ENCODE measurements at places on chromosomes 7 and 10.

DNA sequence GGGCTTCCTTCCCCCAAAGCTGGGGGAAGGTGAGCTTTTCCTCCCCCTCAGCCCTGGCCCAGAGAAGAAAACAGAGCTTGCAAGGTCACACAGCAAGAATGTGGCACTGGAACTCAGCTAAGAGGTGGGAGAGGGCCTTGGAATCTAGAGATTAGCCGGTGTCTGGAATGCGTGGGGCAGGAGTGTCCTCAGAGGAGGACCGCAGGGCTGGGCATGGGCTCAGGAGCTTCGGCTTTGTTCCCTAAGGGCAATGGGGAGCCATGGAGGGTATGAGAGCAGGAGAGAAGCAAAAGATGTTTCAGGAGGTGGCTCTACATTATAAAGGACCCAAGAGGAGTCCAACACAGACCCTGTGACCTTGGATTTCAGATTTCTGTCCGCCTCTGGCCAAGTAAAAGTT is 127.2 kb upstream of the TNRC18 start:
- no peaks in the 10 kb centered on the region for H3K27me3 ChIP-seq
- no peak overlapping the region for H3K4me3 ChIP-seq
- no peak for DNase-seq
- no peak overlapping the region for H3K27ac ChIP-seq

DNA sequence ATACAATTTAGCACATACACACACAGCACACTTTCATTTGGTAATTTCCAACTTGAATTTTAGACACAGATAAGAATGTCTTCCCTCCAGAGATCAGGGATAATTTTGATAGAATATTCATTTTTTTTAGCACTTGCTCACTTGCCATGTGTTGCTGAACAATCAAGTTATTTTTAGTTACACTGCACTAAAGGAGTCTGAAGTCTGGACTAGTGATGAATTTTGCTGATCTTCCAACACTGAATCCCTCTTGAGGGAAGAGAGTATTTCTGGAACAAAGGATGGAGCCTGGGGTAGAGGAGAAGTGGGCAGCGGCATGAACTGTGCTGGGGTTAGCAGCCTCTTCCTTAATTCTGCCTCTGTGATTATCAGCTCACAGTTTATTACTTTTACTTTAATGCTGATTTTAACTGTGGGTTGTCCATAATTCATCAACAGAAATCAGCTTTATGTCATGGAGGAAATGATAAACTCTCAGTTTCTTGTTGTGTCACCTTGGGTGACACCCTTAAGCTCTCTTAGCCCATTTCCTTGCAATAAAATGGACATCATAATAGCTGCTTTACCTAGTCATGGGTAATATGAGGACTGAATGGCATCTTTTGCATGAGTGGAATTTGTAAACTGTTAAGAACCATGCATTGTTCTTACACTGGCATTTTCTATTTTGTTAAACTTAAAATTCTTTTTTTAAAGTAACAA is 32.1 kb downstream of the SGPL1 start:
- H3K36me3 ChIP-seq: peaks cover 8% of the 10 kb centered on the region
- DNase-seq: no peak
- H3K27me3 ChIP-seq: no peaks in the 10 kb centered on the region

DNA sequence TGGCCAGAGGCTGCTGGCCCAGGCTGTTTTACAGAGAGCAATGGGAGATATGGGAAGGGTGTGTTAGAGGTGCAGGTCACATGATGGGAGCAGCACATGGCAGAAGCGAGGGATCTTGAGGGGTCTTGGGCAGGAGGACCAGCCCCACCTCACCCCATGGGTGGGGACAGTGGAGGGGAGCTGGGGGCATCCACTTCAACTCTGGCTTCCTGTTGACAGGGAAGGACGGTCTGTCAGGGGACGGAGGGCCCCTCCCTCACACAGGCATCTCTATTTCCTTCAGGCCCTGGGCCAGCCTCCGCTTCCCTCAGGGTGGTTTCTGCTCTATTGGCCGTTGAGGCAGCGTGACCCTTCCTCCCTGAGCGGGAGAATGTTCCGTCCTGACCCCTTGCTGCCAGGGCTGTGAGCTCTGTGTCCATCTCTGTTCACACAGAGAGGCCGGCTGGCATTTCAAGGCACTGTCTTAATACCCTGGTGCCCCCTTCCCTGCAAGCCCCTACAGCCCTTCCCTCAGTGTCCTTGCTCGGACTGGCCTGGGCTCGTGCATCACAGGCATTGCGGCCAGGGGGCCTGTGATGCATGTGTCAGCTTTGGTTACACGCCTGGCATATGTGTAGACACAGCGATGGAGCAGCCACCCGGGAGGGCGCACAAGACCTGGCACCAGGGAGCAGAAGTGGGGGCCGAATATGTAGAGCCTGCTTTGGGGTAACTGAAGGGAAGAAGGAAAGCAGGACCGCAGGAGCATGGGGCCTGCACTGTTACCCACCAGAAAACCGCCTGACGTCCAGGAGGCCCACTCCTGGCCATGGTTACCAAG is 31.8 kb downstream of the RAMP3 start:
- DNase-seq: no peak
- no peak overlapping the region for H3K4me3 ChIP-seq
- peaks cover 11% of the 10 kb centered on the region for H3K4me1 ChIP-seq
- no peak overlapping the region for H3K27ac ChIP-seq

DNA sequence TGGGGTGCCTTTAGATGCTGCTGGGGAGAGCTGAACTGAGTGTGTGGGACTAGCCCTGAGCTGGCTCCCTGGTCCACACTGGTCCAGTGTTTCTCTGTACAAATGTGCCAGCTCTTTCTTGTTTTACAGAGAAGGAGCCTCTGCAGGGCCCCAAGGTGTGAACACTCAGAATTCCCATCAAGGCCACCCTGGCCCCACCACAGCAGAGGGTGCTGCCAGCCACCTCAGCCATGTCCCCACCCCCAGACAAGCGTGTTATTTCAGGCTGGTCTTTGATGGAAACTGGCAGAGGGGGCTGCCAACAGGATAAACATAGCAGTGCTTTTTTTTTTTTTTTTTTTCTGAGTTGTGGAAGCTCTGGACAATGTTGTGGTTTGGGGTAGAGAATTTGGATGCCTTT is 68.5 kb upstream of the LRRC18 start:
- peaks cover 7% of the 10 kb centered on the region for H3K4me1 ChIP-seq
- H3K27ac ChIP-seq: no peak overlapping the region
- DNase-seq: no peak
- peaks cover 8% of the 10 kb centered on the region for H3K36me3 ChIP-seq
- H3K4me3 ChIP-seq: no peak overlapping the region
- H3K27me3 ChIP-seq: peaks cover 16% of the 10 kb centered on the region

- H3K27ac ChIP-seq: peak overlapping the region; percentile 84
- H3K36me3 ChIP-seq: peaks cover 4% of the 10 kb centered on the region
- no peak for DNase-seq
Observed at GRCh38 chr7:30159698-30160143, 24.9 kb downstream of the MTURN start.

DNA sequence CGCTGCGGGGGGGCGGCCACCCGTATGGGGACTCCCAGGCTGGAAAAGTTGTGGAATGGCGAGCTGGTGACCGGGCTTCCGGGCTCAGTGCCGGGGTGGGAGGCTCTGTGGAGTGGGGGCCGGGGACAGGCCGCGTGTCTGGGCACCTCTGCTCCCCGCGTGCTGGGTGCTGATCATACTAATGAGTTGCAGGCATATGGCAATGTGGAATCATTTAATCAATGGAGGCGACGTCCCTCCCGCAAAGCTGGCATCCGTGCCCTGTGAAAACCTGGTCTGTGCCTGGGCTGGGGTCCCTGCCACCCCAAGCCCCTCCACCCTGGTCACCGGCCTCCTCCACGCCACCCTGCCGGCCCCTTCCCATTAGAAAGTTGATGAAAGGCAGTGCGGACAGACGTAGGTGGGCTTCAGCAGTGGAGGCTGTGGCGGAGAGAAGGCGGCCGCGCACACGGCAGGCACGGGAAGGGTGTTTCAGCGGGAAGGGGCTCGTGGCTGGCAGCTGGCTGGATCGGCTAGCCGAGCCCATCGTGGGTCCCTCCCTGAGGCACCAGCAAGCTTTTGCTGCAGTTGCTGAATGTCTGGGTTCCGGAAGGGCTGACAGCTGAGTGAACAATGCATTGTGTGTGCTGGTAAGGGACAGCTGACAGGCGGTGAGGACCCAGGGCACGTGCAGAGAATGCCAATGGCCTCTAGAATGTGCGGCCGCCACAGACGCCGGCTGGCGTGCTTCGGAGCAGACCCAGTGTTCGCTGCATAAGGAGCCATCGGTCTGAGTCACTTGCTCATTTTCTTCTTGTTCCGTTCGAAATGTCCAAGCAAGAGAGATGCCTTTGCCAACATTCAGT is 1.5 kb downstream of the ADGRA1 start:
- no peak overlapping the region for H3K27ac ChIP-seq
- DNase-seq: no peak
- H3K36me3 ChIP-seq: no peaks in the 10 kb centered on the region
- no peaks in the 10 kb centered on the region for H3K4me1 ChIP-seq
- peaks cover 12% of the 10 kb centered on the region for H3K27me3 ChIP-seq

- no peak overlapping the region for H3K4me3 ChIP-seq
- H3K27ac ChIP-seq: no peak overlapping the region
- DNase-seq: no peak
- H3K27me3 ChIP-seq: peaks cover 17% of the 10 kb centered on the region
- no peaks in the 10 kb centered on the region for H3K4me1 ChIP-seq
Observed at GRCh38 chr10:129307141-129307540, 159.9 kb upstream of the MGMT start.

DNA sequence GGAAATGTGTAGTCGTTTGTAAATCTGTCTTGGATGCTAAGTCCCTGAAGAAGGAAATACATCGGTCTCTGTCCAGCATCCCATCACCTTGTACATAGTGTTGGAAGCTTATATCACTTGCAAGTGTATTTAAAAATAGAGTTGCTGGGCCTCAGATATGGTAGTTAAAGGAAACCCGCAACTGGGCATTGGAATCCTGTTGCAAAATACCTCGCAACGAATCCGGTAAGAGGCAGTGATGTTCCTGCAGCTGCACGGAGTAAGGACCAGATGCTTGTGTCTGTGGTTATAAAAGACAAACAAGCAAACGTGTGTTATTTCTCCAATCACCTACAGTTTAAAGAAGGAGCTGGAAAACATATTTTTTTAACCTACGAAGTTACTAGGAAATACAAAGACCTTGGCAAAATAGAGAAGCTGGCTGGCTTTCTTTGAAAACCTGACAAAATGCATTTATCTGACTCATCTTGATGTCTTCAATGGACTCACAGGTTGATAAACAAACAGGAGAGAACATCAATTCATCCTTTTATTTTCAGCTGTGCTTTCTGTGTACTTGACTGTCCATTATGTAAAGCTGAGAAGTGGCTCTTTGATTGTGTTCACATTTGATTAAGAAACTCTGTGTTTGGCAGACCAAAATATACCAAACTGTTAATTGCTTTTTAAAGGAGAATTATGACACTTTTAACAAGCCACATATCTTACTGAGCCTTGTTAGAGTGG is 326.4 kb downstream of the SFMBT2 start:
- H3K27me3 ChIP-seq: peaks cover 42% of the 10 kb centered on the region
- H3K4me1 ChIP-seq: peaks cover 7% of the 10 kb centered on the region
- no peak overlapping the region for H3K27ac ChIP-seq
- no peak for DNase-seq
- H3K4me3 ChIP-seq: no peak overlapping the region

DNA sequence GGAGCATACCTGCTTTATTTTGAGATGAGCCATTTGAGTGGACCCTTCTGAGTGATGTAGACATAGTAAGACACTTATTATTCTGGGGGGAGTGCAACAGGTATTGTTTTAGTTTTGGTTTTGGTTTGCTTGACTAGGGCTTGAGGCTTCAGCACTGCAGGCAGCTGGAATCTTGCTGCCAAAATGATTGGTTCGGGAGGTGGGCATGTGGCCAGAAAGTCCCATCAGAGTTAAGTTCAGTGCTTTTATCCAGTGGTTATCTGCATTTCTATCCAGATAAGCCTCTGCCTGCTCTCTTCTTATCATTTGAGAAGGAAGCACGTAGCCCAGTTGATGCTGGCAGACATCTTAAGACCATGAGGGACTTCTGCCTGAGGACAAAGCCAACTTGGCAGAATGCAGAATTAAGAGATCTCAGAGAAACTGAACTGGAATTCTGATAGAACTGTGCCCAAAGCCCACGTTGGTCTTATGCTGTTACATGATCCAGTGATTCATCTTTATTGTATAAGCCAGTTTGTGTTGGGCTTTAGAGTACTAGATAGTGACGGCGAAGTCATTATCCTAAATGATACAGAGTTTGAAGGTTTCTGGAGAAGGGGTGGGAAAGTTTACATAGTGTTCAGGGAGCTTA is 9.6 kb upstream of the JAZF1 start:
- H3K36me3 ChIP-seq: peaks cover 2% of the 10 kb centered on the region
- no peak for DNase-seq
- peaks cover 5% of the 10 kb centered on the region for H3K4me1 ChIP-seq
- H3K27me3 ChIP-seq: peaks cover 42% of the 10 kb centered on the region
- H3K4me3 ChIP-seq: peak overlapping the region; percentile 56
- no peak overlapping the region for H3K27ac ChIP-seq

DNA sequence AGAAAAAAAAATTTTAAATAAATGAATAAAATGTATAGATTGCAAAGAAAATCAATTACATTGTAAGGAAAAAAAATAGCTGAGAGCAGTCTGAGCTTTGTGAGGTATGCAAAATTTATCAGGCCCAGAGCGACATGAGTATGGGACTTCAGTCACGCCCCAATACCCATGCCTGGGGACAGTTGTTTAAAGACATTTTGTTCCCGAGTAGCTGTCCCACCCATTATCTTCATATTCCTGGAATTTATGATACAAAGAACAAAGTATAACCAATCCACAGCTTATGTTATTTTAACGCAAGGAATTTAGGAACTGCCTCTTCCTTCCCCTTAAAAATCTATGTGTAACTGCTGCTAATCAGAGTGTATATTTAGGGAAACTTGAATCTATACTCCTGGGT is 1.6 kb upstream of the PON2 start:
- H3K36me3 ChIP-seq: peaks cover 3% of the 10 kb centered on the region
- H3K4me1 ChIP-seq: peaks cover 16% of the 10 kb centered on the region
- no peak overlapping the region for H3K4me3 ChIP-seq
- DNase-seq: no peak
- no peaks in the 10 kb centered on the region for H3K27me3 ChIP-seq

DNA sequence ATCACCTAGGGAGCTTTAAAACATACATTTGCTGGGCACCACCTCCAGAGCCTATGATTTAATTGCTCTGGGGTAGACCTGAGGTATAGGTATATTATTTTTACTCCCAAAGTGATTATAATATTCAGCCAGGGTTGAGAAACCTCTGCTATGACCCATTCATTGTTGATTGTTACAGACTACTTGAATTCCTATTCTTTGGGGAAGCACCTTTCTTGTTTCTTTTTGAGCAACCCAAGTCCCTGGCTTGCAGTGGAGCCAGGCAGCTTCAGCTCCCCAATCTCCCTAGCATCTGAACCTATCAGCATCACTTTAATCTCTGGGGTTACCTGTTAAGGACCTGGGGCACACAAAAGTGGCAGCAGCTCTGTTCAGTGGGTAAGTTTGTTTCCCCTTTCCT is 8.6 kb downstream of the PRKG1 start:
- H3K27me3 ChIP-seq: peaks cover 32% of the 10 kb centered on the region
- no peak overlapping the region for H3K4me3 ChIP-seq
- no peak for DNase-seq
- no peak overlapping the region for H3K27ac ChIP-seq
- no peaks in the 10 kb centered on the region for H3K4me1 ChIP-seq

DNA sequence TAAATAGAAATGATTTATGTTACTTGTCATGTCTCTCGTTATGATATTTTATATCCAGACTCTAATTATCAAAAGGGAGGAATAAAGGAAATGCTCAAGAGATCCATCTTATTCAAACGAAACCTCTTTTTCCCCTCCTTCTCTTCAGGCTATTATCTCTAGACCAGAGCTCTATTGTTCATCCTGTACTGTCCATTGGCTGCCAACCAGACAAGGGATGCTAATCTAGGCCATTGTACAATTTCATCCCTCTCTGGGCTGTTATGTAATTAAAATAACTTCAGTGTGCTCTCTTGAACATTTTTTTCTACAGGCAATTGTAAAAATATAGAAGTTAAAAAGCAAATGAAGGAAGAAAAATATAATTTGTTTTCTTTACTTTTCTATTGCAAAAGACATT is 220.4 kb downstream of the HDAC9 start:
- H3K4me3 ChIP-seq: no peak overlapping the region
- no peaks in the 10 kb centered on the region for H3K27me3 ChIP-seq
- no peaks in the 10 kb centered on the region for H3K4me1 ChIP-seq
